ENCODE measurements at places on chromosomes 2 and 18. TPM values are rescaled to one million over a fixed set of nuclear protein-coding genes. Genes with fewer than 3 reads are reported as not detected.

LHCGR gene
- not detected for total RNA-seq

IL1RL1 gene
- 0.58 TPM for total RNA-seq

C2orf78 gene
- not detected for total RNA-seq

SLC14A1 gene
- 1.5 TPM for total RNA-seq

DNA sequence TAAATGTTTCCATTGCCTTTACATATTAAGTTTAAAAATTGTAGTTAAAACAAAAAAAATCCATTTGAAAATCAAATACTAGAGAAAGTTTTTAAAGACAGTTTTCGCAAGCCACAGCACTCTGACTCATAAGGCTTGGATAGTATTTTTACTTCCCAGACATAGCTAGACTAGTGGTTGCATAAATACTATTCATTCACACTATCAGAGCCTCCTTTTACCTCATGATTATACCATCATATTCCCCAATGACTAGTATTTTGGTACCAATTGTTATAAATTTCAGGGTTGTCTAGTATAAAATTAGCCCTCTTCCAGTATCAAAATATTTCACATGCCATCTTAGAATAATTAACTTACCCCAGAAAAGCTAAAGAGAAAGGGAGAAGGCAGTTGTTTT, 393.5 kb downstream of the ERBB4 start:
- no peak for DNase-seq

- DNase-seq: no peak
These were observed 6.3 kb downstream of the TCF23 start for GRCh38 chr2:27155069-27155520.

GRCh38 chr2:25482341-25482740, 140.6 kb upstream of the DNMT3A start:
- DNase-seq: no peak

GRCh38 chr2:99651930-99652670, 162.3 kb upstream of the REV1 start:
- no peak for DNase-seq

DNA sequence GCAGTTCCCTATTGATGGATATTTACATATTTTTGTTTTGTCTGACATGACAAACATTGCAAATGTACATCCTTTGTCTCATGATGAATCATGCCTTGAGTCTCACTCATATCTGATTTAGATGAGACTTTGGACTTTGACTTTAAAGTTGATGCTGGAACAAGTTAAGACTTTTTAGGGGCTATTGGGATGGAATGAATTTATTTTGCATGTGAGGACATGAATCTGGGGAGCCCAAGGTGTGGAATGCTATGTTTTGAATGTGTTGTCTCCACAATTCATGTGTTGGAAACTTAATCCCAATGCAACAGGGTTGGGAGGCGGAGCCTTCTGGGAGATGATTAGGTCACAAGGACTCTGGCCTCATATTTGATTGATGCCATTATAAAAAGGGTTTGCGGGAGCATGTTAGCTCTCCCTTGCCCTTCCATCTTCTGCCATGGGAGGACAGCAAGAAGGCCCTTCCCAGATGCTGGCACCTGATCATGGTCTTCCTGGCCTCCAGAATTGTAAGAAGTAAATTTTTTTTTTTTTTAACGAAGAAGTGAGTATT, 29.1 kb upstream of the INO80D start:
- no peak for DNase-seq

DNA sequence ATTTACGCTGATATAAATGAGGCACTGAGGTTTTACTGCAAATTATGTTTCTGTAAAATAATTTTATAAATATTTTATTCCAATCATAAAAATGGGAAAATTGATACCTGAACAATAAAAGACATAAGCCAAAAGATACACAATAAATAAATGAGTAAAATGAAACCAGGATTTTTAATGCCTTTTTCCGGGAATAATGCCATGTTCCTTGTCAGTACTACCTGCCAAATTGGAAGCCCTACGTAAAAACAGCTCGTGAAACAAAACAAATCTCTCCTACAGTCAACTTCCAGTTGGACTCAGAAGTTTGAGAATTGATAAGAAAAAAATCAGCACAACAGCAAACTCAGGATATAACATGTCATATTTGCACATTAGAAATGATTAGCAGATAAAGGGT, 18.0 kb downstream of the GALNT3 start:
- no peak for DNase-seq

DNA sequence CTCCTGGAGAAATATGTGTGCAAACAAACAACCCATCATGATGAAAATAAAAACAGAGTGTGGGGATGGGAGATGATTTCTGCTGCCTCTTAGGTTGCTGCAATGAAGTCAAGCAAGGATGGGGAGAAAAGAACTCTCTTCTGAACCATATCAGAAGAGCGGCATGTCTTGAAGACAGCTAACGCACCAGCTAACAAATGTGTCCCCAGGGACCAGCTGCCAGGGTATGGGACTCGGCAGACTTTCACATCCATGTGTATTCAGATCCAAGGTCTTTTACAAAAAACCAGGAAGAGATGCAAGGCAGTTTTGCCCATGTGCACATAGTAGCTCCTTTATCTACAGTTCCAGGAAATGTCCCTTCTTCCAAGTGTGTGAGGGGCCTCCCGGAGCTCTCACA, 125.4 kb downstream of the CLIP4 start:
- no peak for DNase-seq

- DNase-seq: no peak
These were observed 151.2 kb downstream of the SRBD1 start for GRCh38 chr2:45459860-45460259.

DNA sequence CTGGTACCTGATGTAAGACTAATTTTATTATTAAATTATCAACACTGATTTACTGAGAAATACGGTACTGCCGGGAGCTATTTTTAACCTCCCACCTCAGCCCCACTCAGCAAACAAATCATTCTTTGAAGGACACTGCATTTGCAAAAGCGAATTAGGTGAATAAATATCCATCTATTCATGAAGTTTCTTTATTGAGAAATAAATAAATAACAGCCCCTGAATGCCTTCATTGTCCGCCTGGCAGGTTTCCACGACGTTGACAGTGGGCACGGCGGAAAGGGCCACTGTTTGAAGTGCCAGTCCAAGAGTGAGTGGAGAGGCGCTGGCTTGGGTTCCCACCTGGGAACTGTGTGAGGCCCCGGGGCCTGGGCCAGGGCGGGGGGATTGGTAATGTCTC, 15.7 kb downstream of the C1QL2 start:
- no peak for DNase-seq

GRCh38 chr18:3615374-3615985, 165.5 kb downstream of the TGIF1 start:
- DNase-seq: no peak
